ENCODE measurements at places on chromosomes 13 and 19.
A peak's percentile ranks its signal among the peaks of the same experiment; 100 is the strongest.

DNA sequence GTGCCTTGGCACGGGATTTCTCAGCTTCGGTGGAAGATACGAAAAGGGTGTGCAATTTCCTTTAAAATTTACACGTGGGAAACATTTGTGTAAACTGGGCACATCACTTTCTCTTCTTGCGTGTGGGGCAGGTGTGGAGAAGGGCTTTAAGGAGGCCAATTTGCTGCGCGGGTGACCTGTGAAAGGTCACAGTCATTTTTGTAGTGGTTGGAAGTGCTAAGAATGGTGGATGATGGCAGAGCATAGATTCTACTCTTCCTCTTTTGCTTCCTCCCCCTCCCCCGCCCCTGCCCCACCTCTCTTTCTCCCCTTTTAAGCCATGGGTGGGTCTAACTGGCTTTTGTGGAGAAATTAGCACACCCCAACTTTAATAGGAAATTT is 7.2 kb downstream of the SLITRK5 start:
- no peak for DNase-seq

GRCh38 chr19:49152119-49152550 is 3.1 kb downstream of the HRC start:
- DNase-seq: no peak

DNA sequence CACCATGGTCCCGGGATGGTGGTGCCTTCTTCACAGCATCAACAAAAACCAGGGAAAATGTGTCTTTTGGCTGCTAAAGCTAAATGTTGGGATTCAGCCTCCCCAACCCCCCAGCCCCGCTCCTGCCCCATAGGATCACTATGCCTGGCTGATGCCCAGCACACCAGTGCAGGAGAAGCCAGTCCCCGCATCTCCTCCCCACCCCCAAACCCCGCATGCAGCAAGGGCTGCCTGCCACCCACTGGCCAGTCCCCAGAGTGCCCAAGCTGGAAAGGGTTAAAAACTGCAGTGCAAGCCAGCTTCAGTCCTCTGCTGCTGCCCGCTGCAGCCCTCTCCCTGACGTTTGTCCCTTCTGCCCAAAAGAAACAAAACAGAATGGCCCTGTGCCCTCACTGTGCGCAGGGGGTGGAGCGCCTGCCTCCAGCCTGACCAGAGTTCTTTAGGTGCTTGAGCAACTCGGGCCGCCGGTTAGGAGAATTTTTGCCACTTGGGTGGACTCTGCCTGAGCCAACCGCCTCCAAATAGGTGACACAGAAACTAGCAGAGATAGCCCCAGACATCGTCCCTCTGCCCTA is 3.7 kb downstream of the CALM3 start:
- DNase-seq: peak; percentile 48

GRCh38 chr19:45782820-45783785 is 813 bp upstream of the DMPK start:
- DNase-seq: no peak

DNA sequence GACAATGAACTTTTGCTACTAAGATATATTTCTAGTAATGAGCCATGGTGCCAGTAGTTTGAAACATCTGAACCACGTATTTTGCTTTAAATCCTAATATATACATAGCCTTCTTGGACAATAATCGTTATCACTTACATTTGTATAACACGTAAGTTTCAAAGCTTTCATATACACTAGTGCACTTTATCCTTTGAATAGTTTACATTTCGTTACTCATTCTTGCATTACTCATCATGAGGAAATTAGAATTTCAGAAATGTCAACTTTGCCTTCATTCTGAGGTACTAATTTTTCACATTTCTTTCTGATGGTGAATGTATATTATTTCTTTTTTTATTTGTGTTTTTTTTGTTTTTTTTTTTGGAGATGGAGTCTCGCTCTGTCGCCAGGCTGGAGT is 5.8 kb downstream of the KBTBD7 start:
- DNase-seq: no peak

- DNase-seq: no peak
Measured at GRCh38 chr13:91162180-91162579, 185.3 kb upstream of the MIR17HG start.

- no peak for DNase-seq
Measured at GRCh38 chr13:39888865-39889810, 233.7 kb downstream of the COG6 start.

GRCh38 chr13:103029798-103030197 is 36.4 kb downstream of the SLC10A2 start:
- no peak for DNase-seq

GRCh38 chr13:80168089-80168850 is 172.7 kb downstream of the SPRY2 start:
- no peak for DNase-seq

DNA sequence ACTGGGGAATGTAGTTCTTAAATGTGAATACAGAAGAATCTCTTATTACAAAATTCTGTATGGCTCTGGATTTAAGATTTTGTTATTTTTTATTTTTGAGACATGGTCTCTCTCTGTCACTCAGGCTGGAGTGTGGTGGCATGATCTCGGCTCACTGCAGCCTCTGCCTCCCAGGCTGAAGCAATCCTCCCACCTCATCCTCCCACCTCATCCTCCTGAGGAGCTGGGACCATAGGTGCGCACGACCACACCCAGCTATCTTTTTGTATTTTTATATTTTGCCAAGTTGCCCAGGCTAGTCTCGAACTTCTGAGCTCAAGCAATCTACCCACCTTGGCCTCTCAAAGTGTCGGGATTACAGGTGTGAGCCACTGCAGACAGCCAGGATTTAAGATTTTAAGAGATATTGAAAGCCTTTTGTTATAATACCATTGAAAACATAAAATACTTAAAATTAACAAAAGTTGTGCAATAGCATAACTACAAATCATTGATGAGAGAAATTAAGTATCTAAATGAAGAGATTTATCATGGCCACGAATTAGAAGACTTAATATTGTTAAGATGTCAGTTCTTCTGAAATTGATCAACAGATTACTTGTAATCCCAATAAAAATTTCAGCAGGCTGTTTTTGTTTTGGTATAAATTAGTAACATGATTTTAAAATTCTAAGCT is 13.4 kb downstream of the CYP2A6 start:
- peak; percentile 11 for DNase-seq

- no peak for DNase-seq
Measured at GRCh38 chr19:4577020-4577782, 17.7 kb upstream of the SEMA6B start.

DNA sequence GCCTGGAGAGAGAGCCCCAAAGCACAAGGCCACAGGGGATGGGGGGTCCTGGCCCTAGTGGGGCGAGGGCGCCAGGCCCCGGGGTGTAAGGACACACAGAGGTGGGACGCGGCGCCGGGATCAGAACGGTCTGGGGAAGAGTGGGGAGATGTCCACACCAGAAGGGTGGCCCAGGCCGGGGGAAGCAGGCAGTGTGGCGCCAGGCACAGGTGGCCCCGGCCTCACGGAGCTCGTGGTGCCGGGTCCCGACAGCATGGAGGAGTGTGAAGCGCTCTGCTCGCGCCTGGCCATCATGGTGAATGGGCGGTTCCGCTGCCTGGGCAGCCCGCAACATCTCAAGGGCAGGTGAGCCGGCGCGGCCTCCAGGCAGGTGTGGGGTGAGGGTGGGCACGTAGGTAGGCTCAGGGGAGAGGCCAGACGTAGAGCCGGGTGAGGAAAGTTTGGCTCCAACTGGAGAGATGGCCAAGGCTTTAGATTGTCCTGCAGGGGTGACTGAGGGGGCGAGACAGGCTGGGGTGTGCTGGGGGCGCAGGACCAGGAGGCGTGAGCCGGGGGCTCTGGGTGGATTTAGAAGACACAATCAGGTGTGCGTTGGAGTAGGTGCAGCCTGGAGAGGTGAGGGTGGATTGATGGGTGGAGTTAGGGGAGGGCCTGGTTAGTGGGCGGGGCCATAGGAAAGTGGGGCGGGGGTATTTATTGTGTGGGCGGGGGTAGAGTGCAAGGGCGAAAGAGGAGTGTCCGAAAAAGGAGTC is 2.9 kb upstream of the ARHGAP45 start:
- DNase-seq: no peak

- no peak for DNase-seq
Measured at GRCh38 chr13:50842251-50842989, 1.1 kb downstream of the DLEU7 start.

GRCh38 chr13:102401766-102402165 is at the start of gene FGF14:
FGF14 (minus strand) TSS chr13:102402048.
- DNase-seq: no peak

DNA sequence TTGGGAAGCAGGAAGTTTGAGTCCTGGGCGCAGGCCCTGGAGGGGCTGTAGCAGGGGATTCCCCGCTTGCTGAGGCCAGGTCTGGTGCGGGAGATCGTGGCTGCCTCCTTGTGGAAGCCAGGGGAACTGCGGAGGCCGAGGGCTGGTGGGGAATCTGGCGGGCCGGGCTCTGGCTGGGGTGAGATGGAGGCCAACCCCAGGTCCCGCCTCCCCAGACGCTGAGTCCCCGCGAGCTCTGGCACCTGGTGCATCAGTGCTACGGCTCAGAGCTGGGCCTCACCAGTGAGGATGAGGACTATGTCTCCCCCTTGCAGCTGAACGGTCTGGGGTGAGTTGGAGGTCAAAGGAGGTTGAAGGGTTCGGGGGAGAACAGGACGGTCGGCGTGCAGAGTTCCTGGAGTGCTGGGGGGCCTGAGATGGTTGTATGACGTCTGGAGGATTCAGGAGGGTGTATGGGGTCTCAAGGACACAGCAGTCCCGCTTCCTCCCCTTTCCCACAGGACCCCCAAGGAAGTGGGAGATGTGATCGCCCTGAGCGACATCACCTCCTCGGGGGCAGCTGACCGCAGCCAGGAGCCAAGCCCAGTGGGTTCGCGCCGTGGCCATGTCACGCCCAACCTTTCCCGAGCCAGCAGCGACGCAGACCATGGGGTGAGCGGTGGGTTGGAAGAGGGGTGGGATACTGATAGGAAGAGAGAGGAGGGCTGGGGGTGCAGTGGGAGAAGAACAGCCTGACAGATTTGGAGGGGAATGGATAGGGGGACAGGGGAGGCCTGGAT is 13.1 kb downstream of the GRAMD1A start:
- DNase-seq: peak; percentile 97

GRCh38 chr13:81246556-81246955 is 905.6 kb upstream of the SPRY2 start:
- no peak for DNase-seq

- DNase-seq: no peak
Measured at GRCh38 chr13:35498231-35498630, 21.7 kb upstream of the MAB21L1 start.

DNA sequence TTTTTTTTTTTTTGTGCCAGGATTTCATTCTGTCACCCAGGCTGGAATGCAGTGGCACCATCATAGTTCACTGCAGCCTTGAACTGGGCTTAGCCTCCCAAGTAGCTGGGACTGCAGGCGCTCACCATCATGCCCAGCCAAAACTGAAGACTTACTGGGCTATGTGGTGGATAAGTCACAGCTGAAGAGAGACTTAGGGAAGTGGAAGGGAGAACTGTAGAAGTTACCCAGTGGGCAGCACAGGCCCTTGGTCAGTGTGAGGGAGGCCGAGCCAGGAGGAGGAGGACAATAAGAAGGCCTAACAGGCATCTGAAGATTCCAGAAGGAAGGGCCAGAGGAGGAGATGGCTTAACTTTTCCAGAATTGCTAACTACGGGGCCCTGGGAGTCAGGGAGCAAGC is 4.0 kb upstream of the PSPN start:
- no peak for DNase-seq

GRCh38 chr13:39110518-39111097 is 72.4 kb downstream of the NHLRC3 start:
- DNase-seq: no peak

- no peak for DNase-seq
Measured at GRCh38 chr19:46959894-46960556, 59.6 kb upstream of the NPAS1 start.

GRCh38 chr13:51303063-51303552 is 36.4 kb upstream of the SERPINE3 start:
- DNase-seq: no peak

- peak; percentile 87 for DNase-seq
Measured at GRCh38 chr19:5130371-5131030, 161.6 kb downstream of the KDM4B start.

- no peak for DNase-seq
Measured at GRCh38 chr13:84686973-84687372, 804.7 kb upstream of the SLITRK1 start.

DNA sequence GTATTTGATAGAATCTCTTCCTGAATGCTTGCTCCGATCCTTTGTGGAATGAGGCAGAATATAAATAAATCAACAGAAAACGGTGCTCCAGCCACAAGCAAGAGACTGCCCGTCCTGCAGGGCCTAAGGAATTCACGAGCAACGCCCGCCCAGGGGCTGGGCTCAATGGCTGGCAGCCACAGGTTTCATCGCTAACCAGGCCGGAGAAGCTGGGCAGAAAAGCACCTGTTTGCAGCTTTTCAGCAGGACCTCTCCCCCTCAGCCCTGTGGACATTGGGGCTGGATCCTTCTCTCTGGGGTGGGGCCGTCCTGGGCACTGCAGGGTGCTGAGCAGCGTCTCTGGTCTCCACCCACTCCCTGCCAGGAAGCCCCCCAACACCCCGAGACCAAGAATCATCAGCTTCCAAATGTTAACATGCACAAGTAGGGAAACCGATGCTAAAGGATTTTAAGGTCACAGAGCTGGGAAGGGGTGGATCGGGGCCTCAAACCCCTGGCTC is 102.5 kb downstream of the GADD45B start:
- no peak for DNase-seq

DNA sequence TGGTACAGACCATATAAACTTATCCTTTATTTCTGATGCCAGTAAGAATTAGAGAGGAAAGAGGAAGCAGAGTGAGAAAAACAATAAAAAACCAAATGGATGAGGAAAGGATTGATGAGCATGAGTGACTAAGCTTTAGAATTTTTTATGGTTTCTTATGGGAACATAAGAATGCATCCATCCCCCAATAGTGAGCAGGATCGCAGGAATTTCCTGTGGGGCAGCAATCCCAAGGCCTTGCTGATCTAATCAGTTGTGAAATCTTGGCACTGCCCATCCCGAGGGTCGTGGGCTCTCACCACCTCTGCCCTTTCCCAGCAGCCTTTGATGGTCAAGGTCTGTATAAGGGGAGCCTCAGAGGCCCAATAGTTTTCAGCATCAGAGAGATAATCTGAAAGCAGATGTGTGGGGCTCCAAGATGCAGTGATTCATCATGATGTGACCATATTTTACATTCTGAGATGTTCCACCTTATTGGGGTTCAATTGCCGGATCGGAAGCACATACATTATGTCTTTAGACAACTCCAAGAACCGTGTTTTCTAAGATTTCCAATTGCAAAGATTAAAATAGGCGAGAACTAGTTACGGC is 222.1 kb downstream of the DNAJC15 start:
- DNase-seq: no peak

DNA sequence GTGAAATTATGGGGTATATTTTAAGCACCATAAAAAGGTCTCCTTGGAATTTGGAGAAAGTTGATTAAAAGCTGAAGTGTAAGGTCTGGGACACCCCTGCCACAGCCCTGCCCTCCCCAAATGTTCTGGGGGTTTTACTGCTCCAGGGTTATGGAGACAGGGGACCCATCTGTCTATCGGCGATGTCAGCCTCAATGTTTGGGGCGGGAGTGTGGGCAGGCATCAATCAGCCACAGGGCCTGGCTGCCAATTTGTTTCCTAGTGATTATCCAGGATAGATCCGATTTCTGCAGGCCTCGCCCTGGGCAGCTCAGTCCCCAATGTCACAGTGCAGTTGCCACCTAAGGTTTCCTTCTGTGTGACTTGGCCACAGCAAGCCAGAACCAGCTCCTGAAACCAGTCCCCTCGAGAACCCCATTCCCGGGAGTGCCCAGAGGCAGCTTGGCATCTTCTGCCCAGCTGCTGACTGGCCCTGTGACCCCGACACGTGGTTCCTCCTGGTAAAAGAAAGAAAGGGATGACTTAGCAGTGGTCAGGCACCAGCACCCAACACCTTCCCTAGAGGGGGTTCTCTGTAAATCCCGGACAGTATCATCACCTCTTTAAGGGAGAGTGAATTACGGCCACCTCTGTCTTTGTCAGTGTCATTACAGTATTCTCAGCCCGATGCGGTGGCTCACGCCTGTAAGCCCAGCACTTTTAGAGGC is 41.6 kb downstream of the MYO9B start:
- no peak for DNase-seq
